ENCODE measurements at places on chromosomes 5 and 9.
A peak's percentile ranks its signal among the peaks of the same experiment; 100 is the strongest.

GRCh38 chr5:122805481-122805880, 30.6 kb downstream of the SNX2 start:
- no peak for DNase-seq

DNA sequence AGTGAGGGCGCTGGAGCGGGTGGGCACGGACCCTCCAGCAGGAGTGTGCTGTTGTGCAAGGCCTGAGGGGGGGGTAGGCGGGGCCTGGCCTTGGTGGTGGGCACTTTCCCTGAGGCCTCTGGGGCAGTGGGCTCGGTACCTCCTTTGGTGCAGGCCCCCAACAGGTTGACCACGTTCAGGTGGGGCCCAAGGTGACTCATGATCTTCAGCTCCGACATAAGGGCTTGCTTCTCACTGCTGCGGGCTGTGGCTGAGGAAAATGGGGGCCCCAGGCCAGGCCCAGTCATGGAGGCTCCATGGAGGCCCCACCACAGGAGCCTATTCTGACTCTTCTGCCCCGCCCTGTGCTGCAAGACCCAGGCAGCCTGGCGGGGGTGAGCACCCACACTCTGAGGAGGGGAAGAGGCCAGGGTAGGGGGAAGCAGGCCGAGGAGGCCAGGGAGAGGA, 31.5 kb downstream of the PDGFRB start:
- DNase-seq: no peak

DNA sequence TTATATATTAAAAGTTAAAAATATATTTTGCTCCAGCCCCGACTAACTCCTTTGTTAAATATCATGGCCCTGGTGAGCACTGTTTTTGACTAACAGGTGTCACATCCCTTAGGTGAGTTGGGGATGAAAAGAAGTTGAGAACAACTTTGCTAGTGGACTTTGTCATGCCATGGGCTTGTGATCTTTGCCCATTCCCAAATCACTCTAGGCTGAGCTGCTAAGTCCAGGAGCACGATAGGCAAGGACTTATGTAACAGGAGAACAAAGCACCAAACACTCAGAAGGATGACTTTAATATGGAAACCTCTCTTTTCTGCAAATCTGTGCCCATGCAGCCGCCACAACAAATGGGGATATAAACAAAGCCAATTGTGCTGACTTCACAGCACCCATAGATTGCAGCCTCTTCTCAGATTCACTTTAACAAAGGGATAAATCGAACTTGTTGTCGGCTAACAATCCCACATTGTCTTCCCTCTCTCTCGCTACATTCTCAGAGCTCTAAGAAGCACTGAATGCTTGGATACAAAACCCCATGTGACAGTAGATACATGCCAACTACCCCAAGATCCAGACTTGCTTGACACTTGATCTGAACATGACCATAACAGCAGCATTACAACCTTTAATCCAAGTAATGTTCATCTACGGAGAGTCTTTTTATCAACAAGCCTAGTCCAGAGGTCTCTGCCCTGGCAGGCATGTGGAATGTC, 86.8 kb upstream of the CD180 start:
- DNase-seq: no peak

GRCh38 chr5:141941779-141942178, 16.2 kb downstream of the PCDH12 start:
- DNase-seq: no peak

GRCh38 chr9:73053543-73053942, 98.1 kb upstream of the ANXA1 start:
- no peak for DNase-seq

DNA sequence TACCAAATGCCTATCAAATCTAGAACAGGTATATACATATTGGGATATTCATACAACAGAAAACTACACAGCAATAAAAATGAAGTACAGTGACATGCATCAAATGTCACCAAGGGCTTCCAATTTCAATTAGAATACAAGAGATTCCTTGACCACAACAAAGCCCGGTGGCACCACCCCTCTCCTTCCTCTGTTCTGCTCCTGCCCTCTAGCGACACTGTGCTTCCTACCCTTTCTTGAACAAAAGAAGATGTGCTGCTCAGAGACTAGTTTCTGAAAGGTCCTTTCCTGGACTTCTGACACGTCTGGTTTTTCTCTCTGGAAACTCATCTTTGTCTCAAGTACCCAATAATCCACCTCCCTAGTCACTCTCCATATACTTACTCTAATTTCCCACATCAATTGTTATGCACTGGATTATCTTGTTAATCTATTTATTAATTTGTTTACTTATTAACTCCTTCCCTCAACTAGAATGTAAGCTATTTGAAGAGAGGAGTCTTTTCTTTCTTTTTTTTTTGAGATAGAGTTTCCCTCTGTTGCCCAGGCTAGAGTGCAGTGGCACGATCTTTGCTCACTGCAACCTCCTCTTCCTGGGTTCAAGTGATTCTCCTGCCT, 70.4 kb upstream of the CTSV start:
- DNase-seq: peak; percentile 9

DNA sequence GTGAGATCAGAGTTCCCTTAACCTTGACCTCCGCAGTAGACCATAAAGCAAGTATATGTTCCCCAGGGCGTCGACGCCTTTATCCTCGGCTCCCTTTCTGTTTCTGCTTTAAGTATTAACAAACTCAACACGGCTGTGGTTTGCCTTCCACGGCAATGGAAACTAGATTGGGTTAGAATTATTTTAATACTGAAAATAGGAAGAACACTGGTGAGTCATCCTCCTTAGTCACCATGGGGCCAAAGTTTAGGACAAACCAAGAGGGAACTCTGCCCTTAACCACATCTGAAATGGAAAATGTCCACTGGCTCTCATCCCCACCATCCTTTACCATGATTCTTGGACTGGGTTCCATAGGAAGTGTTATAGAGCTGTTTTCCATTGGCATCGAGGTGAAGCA, 386.1 kb downstream of the ACTL7B start:
- no peak for DNase-seq

DNA sequence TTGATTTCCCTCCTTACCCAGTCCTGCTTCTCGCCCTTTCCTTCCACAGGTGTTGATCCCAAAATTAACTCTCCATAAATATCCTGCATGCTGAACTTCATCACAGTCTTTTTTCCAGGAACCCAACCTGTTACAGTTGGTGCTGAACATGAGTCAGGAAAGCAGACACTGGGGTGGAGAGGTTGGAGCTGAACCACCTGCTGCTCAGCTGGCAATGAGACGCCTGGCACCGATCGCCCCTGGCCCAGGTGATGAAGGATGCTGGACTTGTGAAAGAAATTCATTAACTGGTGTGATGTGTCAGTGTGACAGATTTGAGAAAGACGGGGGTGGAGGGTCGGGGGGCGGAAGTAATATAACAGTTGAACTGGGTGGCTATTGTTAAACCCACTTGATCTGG, 30.6 kb downstream of the CPLX2 start:
- DNase-seq: no peak

DNA sequence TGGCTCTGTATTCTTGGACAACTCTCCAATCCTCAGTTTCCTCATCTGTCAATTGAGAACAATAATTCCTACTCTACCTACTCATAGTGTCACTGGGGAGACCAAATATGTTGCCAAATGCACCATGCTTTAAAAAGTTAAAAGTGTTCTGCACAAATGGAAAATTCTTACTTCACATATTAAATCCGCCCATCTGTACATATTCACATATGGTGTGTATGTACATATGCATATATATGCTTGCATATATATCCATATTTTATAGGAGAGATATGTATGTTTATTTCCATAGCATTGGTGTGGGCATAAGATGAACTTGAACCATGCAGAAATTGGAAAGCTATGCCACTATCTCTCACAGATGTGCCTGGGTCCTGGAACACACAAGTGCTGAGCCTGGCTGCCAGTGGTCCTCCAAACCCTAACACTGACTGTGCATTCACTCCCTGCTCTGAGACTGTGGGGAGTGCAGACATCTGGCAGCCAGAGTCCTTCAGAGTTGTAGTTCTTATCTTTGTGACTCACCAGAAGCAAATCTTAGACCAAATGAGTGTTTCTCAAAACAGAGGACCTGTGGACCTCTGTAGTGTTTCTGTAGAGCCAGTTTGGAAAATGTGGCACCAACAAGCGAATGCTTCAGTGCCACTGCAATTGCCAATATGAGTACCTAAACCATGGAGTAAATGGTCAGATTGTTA, 168.7 kb downstream of the GRIA1 start:
- peak; percentile 5 for DNase-seq

DNA sequence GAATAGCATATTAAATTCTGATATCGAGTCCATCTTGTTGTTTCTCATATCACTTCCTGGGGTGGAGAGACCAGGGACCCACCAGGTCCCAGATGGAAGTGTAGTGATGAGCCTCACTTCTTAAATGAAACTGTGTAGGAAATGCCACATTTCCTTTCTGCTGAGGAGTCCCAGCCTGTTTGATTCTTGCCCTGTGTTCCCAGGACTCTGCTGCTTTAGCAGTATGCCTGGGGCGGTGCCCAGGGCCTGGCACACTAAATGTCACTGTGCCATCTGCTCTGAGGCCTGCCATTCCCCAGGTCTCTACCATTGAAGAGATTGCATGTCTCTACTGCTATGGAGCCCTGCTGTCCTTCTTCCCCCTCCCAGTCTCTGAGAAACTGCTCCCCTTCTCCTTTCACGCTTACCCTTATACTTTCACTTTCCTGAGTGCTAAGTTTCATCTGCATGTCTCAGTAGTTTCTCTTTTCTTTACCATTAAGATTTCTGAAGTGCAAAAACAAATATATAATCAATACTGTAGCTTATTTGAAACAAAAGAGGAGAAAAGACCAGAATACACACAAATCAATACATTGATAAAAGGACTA, 260.4 kb downstream of the GABRB2 start:
- DNase-seq: no peak

DNA sequence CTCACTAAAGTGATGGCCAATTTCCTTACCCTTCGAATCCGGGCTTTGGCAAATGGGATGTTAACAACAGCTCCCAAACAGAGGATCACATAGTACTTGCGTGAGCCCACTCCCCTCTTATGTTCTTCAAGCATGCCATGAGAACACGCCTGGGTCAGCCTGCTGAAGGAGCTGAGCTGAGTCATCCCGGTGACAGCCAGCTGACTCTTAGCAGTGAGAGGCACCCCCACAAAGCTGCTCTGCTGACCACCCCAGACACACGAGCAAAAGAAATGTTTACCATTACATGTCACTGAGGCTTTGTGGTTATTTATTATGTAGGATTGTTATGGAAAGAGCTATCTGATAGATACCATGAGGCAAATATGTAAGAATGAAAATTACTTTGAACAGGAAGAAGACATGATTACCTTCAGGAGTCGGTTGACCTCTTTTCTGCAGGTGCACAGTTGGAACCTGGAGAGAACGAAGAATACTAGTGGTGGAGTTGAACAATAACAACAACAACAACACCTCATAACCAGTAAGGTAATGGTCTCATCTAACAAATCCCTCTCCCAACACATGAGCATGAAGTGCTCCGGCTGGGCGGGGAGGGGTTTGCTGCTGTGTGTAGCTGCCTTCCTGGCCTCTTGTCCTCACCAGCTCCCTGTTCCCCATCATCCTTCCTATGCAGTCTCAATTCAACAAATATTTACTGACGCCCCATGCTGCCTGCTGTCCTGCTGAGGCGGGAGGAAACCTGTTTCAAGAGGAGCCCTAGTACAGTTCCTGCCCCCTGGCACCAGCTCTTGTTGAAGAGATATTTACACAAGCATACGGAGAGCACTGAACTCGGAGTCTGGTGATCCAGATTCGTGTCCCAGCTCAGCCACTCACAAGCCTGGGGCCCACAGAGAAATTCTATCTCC, 69.4 kb upstream of the LHFPL2 start:
- no peak for DNase-seq

- DNase-seq: no peak
These were observed 68.9 kb upstream of the SELENOP start for GRCh38 chr5:42880496-42881150.

GRCh38 chr9:10135553-10135952, 477.2 kb downstream of the PTPRD start:
- no peak for DNase-seq

- no peak for DNase-seq
These were observed 112.2 kb upstream of the LHFPL2 start for GRCh38 chr5:78760770-78761169.

DNA sequence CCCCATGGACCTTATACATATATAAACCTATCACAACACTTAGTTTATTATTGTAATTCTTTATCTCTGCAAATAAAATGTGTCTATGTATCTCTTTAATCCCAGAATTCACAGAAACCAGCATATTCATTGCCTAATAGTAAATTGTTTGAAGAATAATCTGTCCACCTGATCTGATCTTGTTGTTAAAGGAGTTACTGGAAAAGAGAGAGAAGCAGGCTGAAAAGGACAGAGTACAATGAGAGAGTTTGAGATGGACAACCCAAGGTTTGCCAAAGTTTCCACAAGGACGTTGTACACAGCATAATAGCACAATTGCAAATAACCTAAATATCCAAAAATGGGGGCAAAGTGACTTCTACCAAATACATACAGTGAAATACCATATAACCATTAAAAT, 23.8 kb downstream of the PLPP1 start:
- DNase-seq: no peak

DNA sequence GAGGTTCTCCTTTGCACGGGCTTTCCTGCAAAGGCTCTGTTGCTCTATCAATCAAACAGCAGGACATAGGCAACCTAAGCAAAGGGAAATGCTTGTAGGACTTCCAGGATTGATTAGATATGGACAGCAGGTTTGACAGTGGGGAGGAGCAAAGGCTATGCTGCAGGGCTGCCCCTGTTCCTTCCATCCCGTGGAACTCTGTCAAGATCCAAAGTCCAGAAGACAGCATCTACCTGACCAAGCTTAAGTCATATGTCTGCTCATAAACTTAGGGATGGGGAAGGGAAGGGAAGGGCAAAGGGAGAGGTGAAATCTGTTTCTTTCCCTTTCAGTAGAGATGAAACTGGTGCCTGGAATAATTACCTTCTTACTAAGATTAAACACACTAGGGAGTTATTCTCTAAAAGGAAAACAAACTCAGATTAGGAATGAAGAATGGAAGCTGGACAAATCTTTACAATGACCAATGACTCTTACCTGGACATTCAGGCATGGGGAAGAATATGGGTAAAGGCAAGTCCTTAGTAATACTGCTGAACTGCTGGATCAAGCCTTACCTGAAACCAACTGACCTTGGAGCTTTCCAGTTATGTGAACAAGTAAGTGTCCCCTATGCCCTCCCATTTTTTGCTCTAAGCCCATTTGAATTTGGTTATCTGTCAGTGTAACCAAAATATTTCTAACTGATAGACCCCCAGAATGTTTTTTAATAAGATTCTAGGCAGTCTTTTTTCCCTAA, 8.4 kb upstream of the ACOT12 start:
- DNase-seq: no peak

- DNase-seq: no peak
These were observed 1.8 kb downstream of the HNRNPH1 start for GRCh38 chr5:179621551-179622214.
